ENCODE measurements at places on chromosomes 2 and 18.

DNA sequence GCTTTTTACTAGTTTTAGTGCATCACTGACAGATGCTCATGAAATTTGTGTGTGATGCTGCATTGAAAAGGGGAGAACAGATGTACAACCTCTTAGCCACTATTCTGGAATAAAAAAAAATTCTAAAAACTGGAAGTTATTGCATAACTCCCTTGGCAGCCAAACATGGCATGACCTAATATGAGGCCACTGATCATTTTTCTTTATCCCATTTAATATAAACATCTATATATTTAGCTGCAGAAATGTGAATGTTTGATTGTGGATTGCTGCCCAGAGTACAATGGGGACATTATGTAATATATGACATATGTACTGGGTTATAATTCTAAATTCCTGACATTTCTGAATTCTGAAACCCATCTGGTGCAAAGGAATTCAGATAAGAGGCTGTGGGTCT is 86.5 kb downstream of the CDCA7 start:
- DNase-seq = no peak

DNA sequence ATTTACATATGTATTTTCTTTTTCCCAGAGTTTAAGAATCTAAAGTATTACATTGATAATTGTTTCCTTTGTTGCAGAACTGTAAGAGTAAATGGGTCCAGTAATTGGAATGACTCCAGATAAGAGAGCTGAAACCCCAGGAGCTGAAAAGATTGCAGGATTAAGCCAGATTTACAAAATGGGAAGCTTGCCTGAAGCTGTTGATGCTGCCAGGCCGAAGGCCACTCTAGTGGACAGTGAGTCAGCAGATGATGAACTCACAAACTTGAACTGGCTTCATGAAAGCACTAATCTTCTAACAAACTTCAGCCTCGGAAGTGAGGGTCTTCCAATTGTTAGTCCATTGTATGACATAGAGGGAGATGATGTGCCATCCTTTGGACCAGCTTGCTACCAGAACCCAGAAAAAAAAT is 183.8 kb upstream of the STON1 start:
- DNase-seq = no peak

DNA sequence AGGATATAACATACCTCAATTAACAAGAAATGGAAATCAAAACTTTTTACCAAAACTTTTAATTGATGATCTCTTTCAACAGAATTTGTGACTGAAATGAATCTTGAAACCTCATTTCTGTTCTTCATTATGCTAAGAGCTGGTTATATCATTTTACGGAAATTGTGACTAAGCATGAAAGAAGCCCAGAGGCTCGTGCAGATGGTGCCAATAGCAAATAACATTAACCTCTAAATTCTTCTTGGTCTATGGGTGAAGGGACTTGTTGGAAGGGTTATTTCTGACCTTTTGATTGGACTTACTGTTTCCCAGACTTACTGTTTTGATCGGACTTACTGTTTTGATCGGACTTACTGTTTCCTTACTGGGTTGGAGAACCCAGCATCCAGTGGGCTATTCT is 435.6 kb downstream of the TDRD15 start:
- no peak for DNase-seq

- no peak for DNase-seq
These were observed 605.2 kb upstream of the SYT4 start for GRCh38 chr18:43882358-43883055.

GRCh38 chr2:218260742-218261422 is at the start of gene GPBAR1:
Gene GPBAR1 (plus strand): TSS chr2:218261015. CDS start chr2:218262725, 1,710 bp downstream.
- DNase-seq = peak; percentile 54

DNA sequence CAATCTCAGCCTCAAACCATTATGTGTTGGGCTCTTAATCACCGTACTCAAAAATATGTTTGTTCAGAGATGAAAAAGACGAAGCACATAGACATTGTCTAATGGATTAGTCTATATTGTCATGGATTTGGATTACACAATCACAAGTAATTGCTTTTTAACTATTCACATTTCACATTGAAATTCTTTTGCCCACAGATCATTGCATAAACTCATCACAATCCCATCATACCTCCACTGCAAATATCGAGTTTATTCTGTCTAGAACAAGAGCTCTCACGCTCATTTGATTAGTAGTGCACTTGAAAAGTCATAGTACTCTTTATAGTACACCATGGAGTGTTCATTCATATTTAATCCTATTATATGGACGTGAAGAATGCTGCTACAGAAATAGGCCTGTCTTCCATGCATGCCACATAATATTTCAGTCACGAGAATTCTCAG is 97.9 kb upstream of the SOX11 start:
- DNase-seq = no peak

- no peak for DNase-seq
These were observed 158.9 kb upstream of the FN1 start for GRCh38 chr2:215594766-215595165.

DNA sequence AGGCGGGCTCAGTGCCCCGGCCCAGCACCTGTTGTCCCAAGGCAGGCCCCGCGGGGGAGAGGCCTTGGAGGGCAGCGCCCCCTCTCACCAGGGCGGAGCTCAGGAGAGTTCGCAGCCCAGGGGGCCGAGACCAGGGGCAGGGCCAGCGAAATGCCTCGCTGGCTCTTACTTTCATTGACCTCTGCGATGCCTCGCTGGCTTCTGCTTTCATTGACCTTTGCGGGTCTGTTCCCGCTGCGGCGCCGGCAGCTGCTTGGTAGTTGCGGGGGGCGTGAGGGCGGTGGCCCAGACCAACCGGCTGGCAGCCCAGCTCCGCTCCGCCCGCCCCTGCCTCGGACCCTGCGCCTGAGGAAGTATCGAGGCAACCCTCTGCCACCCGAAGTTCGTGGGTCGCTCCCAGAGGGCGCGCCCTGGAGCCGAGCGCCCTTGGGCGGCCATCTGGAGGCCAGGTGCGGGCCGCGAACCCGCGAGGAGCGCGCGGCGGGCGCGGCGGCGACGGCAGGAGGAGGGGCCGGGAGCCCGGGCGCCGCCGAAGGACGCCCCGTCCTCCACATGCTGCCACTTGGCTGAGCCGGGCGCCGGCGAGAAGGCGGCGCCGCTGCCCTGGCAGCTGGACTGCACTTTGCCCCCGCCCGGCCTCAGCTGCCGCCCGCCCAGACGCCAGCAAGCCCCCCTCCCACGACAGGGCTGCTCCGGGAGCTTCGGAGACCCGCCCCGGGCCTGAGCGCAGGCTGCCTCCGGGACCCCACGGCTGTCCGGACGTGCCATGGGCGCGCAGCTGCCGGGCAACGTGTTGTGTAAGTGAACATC is 118.0 kb upstream of the MSTN start:
- peak; percentile 19 for DNase-seq

- DNase-seq = no peak
These were observed 58.6 kb upstream of the FBXO11 start for GRCh38 chr2:47964722-47965434.

- no peak for DNase-seq
These were observed 29.6 kb downstream of the CFAP210 start for GRCh38 chr2:169664600-169664977.

DNA sequence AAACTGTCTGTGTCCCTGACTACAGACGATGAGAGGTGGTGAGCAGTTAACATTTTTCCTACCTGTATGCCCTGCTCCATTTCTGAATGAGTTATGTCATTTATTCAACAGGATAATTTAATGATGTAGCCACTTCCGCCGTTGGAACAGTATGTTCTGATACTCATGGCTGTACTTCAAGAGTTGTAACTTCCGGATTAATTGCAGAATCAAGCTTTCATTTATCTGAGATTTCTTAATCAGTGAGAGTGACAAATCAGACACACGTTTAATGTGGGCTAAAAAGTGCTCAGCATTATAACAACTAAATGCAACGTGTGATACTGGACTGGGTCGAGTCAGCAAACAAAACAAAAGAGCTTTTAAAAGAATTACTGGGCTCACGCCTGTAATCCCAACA is 107.7 kb downstream of the KCTD1 start:
- no peak for DNase-seq

- no peak for DNase-seq
These were observed 198.0 kb downstream of the HDAC4 start for GRCh38 chr2:239202836-239203235.

DNA sequence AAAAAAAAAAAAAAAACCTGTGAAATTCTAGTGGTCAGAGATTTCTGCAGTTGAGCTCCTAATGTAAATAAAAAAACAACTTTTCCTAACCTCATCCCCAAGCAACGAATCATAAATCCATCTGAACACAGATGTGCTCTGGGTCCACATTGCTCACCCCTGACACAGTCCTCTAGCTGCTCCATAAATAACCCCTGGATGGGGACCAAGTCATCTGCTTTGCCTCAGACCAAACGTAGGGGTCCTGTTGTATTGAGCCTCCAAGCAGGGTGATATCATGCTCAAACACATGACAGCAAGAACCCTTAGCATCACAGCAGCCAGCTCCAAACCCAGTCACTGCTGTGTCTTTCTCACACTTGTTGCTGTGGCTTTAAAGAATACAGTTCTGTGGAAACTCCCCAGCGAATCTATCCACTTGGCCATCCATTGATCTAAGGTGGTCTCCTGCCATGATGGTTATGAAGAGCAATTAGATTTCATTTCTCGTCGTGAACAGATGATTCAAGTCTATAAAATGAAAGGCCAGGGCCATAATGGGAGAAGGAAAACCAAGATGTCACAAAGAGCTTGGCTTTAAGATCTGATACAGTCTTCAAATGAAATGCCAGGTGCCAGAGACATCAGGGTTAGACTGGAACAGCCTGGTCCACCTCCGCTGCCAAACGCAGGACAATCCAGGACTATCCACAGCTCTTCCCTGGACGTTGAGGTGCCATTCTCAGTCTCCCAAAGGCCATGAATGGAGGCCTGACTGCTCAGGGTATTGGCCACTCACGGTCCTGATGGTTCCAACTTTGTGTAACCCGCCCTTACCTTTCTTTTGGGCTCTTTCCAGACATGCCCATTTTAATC is 39.0 kb downstream of the TBC1D8 start:
- peak; percentile 43 for DNase-seq

- no peak for DNase-seq
These were observed 172.2 kb downstream of the DPP10 start for GRCh38 chr2:114614592-114614991.

DNA sequence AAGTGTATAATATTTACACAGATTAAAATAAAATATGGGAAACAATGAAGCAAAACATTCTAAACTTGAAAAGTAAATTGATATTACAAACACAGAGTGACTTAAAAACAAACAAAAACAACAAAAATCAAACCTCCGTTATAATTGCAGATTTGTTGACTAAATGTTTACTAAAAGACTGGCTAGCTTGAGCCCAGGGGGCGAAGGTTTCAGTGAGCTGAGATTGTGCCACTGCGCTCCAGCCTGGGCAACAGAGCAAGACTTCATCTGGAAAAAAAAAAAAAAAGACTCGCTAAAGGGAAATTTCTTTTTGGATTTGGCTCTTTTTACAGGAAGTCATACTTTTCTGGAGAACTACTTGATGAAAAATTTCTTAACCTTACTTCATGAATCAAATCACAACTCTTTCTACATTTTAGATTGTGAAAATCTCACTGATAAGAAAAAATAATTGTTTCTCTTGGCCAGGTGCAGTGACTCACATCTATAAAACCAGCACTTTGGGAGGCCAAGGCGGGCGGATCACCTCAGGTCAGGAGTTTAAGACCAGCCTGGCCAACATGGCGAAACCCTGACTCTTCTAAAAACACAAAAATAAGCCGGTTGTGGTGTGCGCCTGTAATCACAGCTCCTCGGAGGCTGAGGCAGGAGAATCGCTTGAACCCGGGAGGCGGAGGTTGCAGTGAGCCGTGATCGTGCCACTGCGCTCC is 9.7 kb downstream of the TFPI start:
- DNase-seq = no peak

DNA sequence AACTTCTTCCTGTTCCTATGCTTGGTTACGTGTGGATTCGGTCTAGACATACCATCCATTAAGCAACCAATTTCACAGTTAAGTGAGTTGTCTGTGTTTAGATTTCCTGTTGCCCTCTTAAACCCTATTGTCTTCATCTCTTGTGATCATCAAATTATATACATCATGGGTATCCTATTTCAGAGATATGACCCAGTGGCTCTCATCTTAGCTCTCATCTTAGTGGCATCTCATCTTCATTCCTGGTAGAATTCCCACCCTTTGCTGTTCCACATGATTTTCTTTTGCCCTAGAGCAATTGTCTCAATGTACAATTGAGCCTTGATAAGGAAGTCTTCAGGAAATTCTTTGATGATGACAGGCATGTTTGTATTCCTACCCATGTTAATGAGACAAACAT is 29.4 kb upstream of the FN1 start:
- DNase-seq = no peak

- DNase-seq = no peak
These were observed 108.7 kb downstream of the XRCC5 start for GRCh38 chr2:216217904-216218260.

GRCh38 chr2:215107216-215108056 is 31.0 kb downstream of the ABCA12 start:
- DNase-seq = no peak

- DNase-seq = no peak
These were observed 2.2 kb downstream of the SIX3 start for GRCh38 chr2:44943693-44944101.

DNA sequence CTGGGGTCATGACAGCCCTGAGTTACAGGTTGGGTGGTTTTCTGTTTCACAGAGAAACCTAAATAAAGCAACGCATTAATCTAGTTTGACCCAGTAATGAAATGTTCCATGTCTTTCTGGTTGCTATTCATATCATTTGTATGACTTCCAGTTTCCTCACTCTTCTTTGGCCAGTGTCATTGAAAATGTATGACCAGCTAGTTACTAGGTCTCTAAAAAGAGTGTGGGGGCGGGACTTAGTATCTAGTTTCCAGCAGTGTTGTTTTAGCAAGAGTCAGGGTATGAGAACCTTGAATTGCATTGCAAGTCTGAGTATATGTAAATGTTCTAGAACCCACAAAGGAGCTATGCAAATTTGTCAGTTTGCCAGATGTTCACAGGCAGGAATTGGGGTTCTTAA is 47.7 kb downstream of the SLC9A2 start:
- no peak for DNase-seq

- DNase-seq = no peak
These were observed 963.0 kb downstream of the TDRD15 start for GRCh38 chr2:22086726-22087125.

DNA sequence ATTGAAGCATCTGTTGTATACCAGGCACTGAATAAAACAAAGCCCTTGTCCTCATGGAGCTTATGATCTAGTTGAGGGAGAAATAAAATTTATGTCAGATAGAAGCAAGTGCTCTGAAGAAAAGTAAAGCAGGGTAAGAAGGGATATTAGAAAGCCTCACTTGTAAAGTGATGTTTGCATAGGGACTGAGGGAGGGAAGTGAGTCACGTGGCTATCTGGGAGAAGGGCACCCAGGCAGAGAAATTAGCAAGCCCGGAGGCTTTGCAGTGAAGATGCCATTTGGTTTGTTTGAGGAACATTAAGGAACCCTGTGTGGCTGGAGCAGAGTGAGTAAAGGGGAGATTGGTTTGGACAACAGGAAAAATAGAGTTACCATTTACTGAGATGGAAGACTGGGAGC is 52.1 kb downstream of the RBBP8 start:
- DNase-seq = no peak

GRCh38 chr18:33317640-33318039 is 122.9 kb downstream of the CCDC178 start:
- no peak for DNase-seq

- no peak for DNase-seq
These were observed 403 bp downstream of the COL4A3 start for GRCh38 chr2:227164763-227165291.
